ENCODE measurements at places on chromosomes 5 and 9. TPM values are rescaled to one million over a fixed set of nuclear protein-coding genes. Genes with fewer than 3 reads are reported as not detected.

DNA sequence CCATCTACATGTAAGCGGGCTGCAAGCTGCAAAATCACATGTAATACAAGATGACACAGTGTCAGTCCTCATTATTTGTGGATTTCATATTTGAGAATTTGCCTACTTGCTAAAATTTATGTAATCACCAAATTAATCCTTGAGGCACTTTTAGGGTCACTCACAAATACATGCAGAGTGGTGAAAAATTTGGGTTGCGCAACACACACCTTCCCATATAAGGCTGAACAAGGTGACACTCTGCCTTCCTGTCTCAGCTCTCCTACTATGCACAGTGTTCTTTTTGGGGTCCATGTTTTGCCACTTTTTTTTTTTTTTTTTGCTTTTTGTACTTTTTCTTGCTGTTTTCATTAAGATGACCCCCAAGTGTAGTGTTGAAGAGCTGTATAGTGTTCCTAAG lies 111.0 kb downstream of the FBXL7 start:
- DNase-seq, result no peak

DNA sequence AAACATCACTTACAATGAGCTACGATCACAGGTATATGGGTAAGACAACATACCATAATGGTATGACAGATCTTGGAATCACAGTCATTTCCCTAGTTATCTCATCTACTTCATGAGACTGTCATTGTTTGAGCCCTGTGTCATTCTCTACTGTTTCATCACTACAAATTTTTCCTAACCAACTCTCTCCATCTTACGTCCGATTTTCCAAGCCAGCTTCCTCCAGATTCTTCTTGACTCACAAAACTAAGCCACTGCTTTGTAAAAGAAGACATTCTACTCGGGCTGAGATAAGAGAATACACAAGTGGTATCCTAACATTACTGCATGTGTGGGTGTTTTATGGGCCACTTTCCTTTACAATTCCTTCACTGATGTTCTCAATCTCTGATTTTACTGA lies 49.6 kb downstream of the SERINC5 start:
- no peak for DNase-seq

- DNase-seq, result no peak
These were observed 16.1 kb downstream of the GFI1B start for GRCh38 chr9:132994410-132995120.

DNA sequence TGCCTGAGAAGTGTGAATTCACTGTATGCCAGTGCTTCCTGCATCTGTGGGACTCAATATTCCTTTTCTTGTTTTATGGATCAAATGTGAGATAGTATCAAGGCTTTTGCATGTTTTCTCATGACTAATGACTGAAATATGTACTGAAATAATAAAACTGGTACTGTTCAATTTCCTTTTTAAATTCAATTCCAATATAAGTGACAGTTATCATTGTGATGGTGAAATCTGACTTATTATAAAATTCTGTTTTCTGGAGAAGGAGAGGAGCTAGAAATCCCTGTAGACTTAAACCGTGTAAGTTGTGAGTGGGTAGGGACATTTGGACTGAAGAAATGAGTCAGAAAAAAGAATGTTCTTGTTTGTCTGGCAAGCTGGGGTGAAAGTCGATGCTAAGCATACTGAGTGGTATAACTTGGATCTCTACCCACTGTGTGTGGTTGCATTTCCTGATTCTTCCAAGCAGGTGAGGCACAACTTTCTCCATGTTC lies 245.2 kb downstream of the EFNA5 start:
- DNase-seq, result no peak

DNA sequence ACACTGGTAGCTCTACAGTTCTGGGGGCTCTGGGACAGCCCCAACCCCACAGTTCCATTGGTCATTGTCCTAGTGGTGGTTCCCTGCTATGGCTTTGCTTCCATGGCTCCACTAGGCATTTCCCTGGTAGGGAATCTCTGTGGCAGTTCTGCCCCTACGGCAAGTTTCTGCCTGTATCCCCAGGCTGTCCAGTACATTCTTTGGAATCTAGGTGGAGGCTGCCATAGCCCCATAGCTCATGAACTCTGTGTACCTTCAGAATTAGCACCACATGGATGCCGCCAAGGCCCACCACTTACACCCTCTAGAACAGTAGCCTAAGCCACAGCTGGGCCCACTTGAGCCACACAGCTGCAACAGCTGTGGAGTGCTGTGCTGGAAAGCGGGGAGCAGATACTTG lies 3.3 kb upstream of the GOLM1 start:
- no peak for DNase-seq

DNA sequence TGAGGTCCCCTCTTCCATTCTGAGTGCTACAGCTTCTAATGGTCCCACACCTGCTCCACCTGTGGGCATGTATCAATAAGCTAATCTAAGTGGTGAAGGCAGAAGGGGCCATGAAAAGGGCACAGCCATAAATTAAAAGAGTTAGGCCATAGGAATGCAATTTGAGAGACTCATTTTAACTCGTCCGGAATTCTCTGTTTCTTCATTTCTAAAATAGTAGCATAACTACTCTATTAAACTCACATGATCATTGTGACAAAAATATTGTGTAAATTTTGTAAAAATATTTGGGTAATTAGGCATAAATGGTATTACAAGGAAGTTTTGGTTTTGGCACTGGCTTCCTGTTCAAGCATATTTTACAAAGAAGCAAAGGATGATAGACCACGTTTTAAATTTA lies 103.1 kb upstream of the TXNDC8 start:
- DNase-seq, result no peak

GRCh38 chr9:12461763-12462460 lies 231.3 kb upstream of the TYRP1 start:
- DNase-seq, result no peak

DNA sequence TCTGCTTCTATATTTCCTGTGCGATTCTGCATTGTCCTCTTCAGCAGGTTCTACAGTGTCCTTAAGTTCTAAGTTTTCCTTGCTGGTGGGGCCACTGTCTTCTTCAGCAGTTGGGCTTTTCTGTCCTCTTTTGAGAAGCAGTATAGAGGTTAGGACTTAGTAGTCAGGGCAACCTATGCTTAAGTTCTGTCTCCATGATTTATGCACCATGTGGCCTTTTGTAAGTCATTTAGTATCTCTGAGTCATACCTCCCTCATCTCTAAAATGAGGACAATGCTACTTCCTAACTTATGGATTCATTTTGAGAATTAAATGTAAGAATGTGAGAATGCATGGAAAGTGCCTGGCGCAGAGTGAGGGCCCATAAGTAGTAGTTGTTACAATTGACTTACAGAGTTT lies 46.8 kb downstream of the GRIN3A start:
- no peak for DNase-seq

DNA sequence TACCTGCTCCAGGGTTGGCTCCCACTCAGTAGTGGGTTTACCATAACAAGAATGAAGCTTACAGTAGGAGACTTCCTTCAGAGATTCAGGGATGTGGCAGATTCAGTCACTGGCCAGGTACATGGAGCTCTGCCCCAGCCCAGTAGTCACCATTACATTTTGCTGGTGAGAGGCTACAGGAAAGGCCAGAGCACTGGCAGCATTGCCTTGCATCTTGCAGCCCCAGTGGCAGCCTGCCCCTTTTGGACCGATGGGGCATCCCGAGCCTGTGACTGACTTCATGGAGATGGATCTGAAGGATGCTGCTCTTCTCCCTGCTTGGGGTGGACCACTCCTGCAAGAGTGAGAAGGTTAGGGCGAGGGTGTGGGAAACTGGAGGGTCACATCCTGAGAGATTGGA lies 16.8 kb downstream of the TAS2R1 start:
- DNase-seq, result no peak

DNA sequence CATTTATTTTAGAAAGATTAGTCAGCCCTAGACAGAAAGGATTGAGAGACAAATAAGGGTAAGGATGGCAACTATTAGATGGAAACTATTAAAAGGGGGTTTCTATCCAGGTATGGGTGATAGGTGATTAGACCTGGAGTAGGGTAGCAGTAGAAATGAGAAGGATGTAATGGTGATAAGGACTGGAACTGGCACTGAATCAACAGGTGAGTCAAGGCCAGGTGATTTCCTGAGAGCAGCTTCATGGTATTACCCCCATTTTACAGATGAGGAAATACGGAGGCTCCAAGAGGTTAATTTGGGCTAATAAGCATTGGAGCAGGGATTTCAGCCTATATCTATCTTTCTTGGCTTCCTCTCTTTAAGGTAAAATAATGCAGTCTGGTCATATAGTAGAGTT lies 55.7 kb downstream of the CAST start:
- no peak for DNase-seq

GRCh38 chr9:87528969-87529368 lies 31.3 kb downstream of the DAPK1 start:
- no peak for DNase-seq

The TMEM8B gene
- total RNA-seq, result 12.4 TPM

The PCDHA9 gene
- total RNA-seq, result 0.04 TPM

The TTC16 gene
- 0.14 TPM for total RNA-seq

The B4GALT1 gene
- 23.8 TPM for total RNA-seq
